SJSA1 (cell line): ENCODE measurements at places on chromosomes 6 and 20.

DNA sequence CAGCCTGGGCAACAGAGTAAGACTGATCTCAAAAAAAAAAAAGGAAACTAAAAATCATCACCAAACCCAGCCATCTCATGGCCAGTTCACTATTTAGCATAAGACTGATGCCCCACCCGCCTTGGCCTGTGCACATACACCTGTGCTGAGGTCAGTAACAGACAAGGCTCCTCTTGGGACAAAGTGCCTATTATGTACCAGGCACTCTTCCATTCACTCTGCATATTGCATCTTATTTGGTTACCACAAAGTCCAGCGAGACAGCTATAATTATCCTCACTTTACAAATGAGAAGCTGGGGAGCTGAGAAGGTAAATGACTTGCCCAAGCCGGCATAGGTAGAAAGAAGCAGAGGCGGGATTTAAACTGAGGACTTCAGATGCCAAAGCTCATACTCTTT is 3.8 kb downstream of the PTPRT start:
- no peak for DNase-seq

- no peak for DNase-seq
Observed at GRCh38 chr6:153096031-153096430, 35.1 kb downstream of the RGS17 start.

DNA sequence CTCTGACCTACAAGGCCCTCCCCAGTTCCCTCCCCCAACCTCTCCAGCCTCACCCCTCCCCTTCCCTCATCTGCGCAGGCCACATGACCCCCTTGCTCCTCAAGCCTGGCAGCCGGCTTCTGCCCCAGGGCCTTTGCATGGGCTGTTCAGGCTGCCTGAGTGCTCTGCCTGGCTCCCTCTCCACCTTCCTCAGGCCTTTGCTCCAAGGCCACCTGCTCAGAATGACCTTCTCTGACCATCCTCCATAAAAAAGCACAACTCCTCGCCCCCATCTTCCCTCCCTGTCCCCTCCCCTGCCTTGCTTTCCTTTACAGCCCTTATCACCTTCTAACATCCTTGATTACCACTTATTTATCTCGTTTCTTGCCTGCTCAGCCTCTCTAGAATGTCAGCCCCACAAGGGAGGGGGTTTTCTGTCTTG is 38.7 kb downstream of the SPDEF start:
- DNase-seq = no peak

- DNase-seq = no peak
Observed at GRCh38 chr6:42818416-42818815, 36.6 kb downstream of the BICRAL start.

GRCh38 chr6:13065581-13065980 is 262.8 kb downstream of the TBC1D7 start:
- DNase-seq = no peak

GRCh38 chr6:5840734-5841390 is 165.9 kb downstream of the NRN1 start:
- DNase-seq = no peak

GRCh38 chr6:111724505-111724904 is 118.8 kb upstream of the TRAF3IP2 start:
- DNase-seq = no peak

DNA sequence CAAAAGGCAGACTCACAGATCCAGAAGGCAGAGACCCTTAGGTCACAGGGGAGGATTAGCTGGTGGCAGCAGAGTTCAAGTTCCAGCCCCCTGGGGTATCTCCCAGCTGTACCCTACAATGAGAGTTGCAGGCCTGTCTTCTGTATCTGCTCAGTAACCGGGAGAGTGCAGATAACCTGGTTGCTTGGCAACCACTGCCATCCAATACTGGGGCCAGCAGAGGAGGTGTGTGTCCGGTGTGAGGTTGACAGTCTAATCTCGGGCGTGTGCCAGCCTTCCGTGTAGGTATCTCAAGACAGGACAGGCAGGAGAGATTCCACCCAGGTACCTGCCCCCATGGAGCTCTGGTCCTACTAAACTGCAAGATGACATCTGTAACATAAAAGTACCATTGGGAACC is 56.6 kb upstream of the TBC1D7 start:
- no peak for DNase-seq
